ENCODE measurements at places on chromosomes 3 and 15. TPM values are rescaled to one million over a fixed set of nuclear protein-coding genes. Genes with fewer than 3 reads are reported as not detected.

The CCR3 gene
- not detected for total RNA-seq

The MEIS2 gene
- 50.3 TPM for total RNA-seq

The SLC22A13 gene
- total RNA-seq, result under 0.01 TPM

The MUSTN1 gene
- not detected for total RNA-seq

All from IMR-90 (cell line).